Dermis blood vessel endothelial cell (primary cell): ENCODE measurements at places on chromosomes 2 and 18.
A peak's percentile ranks its signal among the peaks of the same experiment; 100 is the strongest.

GRCh38 chr2:150426724-150427123 is 60.7 kb downstream of the RND3 start:
- no peak for DNase-seq

DNA sequence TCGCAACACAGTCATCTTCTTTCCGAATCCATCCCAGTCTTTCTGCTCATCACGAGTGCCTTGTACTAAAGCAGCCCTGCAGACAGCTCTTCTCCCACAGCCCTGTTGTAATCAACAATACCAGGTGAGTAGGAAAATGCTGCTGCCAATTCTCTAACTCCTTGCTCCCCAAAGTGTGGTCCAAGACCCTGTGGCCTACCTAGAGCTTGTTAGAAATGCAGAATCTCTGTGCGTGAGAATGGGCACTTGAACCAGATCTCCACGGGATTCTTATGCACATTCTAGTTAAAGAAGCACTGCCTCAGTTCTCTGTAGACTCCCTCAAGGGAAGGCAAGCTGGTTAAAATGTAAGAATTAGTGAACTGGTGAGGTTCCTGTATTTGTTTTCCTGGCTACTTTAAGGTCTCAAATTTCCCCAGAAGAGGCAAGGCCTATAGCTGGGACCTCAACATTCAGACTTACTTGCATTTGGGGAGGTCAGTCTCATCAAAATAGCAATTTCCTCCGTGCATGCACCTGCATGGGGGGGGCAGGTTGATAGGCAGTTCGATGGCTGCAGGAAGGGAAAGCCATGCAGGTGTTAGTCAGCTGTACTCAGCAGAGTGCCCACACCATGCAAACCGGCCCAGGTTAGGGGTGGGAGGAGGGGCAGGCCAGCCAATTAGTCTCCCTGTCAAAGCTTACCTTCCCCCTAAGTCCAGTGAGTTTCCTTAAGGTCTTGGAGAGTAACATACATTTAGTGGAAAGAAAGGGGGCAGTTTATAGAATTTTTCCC is 70.8 kb downstream of the DHRS9 start:
- DNase-seq: no peak

GRCh38 chr18:57956491-57956890 is 87.5 kb upstream of the NEDD4L start:
- no peak for DNase-seq

- DNase-seq: no peak
Measured at GRCh38 chr2:205245001-205245400, 437.3 kb upstream of the NRP2 start.

DNA sequence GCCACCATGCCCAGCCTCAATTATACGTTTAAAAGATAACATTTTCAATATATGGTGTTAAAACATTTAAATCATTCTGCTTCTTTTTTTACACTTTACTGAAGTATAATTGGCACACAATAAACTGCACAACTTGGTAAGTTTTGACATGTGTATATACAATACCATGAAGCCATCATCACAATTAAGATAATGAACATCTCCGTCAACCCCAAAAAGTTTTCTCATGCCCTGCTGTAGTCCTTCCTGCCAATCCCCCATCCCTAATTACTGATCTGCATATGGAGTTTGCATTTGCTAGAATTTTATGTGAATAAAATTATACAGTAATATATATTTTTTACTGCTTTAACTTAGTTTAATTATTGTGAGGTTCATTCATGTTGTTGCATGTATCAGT is 85.2 kb upstream of the RTN4 start:
- DNase-seq: no peak

DNA sequence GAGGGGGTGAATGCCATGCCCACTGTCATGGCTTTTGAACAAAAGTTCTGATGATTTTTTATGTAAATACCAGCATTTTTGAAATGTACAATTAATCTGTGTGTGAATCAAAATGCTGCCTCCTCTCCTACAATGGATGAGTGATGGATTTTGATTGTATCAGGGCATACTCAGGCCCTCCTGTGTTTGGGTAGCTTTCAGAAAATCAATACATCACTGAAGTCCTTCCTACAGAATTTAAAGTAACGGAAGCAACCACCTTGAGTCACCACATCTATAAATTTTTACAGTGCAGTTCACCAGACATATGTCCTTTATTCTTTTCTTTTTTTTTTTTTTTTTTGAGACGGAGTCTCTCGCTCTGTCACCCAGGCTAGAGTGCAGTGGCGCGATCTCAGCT is 867.3 kb downstream of the EPHA4 start:
- no peak for DNase-seq

- no peak for DNase-seq
Measured at GRCh38 chr2:20128506-20129330, 77.3 kb upstream of the LAPTM4A start.

GRCh38 chr18:36017232-36017631 is 44.8 kb downstream of the RMP24 start:
- no peak for DNase-seq

DNA sequence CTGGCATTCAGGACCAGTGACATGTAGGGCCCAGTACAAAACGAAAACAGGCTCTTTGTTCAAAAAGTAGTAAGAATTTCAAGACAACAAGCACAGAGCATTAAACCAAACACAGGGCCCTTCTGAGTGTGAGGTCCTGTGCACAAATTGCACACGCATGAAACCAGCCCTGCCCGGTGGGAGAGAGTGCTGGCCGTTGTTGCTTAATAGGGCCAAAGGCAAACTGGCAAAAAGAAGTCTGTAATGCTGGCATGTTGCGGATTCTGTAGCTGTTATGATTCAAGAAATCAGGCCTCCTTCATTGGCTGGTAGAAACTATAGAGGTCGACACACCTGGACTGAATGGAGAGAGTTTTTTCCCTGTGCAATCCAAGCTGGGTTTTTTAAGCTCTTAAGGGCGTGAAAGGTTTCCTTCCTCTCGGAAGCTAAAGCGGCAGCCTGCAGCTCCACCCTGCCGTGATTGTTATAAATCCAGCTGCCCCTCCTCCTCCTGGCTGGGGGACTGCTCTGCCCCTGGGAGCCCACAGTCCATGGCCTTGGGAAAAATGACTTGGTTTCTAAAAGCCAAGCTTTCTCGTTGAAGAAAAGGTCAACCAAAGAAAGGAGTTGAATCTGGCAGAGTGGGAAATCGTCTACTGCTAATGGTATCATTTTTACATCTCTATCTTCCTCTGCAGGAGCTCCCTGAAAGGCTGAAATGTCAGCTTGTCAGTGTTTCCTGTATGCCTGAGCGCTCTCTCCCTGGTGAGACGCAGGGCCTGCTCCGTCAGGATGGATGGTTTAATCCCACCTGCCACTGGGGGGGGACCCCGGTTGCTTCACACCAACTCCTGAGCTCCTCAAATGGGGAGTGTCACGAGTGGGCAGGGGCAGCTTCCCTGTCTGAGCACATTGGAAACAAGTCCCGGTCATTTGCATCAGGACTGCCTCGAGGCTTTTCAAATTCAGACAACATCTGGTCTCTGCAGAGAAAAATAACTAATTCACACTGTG is 143.6 kb downstream of the ALPK2 start:
- peak; percentile 42 for DNase-seq

GRCh38 chr2:155975734-155976133 is 356.8 kb downstream of the NR4A2 start:
- no peak for DNase-seq

DNA sequence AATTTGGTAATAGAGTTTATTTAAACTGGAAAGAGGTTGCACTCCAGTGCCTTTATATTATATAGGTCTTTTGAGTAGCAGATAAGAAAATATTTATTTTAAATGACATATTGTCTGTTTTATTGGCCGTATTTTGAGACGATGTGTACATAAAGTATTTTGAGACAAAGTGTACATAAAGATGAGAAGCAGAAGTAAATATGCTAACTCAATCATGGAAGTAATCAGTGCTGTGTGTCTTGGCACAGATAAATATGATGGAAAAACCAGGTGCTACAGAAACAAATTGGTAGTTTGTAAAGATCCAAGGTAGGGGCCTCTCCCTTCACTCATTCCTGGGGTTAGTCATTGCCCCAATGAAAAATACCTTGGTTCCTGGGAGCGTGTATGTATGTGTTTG is 382.9 kb downstream of the DSEL start:
- DNase-seq: no peak

GRCh38 chr18:45173799-45174519 is 441.3 kb upstream of the SLC14A2 start:
- no peak for DNase-seq
